Left lung (tissue), 14 donors: ENCODE measurements at places on chromosomes 3 and 15. TPM values are rescaled to one million over a fixed set of nuclear protein-coding genes. Genes with fewer than 3 reads are reported as not detected.
A peak's percentile ranks its signal among the peaks of the same experiment; 100 is the strongest.

DNA sequence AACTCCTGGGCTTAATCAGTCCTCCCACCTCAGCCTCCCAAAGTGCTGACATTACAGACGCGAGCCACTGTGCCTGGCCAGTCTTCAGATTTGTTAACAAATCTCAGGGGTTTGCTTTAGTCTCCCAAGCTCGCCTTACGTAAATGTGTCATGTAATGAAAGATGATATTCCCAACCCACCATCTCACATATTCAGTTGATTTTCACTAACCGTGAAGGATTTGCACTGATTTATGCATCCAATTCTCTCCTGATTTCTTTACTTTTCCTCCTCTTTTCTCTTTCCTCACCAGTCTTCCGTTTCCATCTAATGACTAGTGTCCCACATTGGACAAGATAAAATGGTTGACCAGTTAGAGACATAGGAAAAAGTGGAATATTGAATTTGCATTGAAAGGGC lies 72.6 kb downstream of the TCF12 start:
- no peak for DNase-seq

The PPM1M gene
- 29.6 TPM for polyA plus RNA-seq

DNA sequence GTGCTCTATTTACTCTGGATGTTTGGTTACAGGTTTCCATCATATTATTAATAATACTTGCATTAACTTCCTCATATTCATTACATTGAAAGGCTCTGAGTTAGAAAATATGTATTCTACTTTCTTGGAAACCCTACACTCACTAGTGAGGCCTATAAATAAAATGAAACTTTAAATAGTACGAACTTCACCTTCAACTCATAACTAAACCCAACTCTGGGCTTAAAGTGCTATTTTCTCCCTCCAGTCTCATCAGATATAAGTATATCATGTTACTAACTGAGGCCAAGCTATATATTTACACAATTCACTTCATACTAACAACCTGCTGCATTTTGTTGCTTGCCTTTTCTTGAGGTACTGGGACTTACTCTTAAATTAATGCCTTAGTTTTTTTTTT lies 306.7 kb downstream of the TIGIT start:
- DNase-seq = no peak

DNA sequence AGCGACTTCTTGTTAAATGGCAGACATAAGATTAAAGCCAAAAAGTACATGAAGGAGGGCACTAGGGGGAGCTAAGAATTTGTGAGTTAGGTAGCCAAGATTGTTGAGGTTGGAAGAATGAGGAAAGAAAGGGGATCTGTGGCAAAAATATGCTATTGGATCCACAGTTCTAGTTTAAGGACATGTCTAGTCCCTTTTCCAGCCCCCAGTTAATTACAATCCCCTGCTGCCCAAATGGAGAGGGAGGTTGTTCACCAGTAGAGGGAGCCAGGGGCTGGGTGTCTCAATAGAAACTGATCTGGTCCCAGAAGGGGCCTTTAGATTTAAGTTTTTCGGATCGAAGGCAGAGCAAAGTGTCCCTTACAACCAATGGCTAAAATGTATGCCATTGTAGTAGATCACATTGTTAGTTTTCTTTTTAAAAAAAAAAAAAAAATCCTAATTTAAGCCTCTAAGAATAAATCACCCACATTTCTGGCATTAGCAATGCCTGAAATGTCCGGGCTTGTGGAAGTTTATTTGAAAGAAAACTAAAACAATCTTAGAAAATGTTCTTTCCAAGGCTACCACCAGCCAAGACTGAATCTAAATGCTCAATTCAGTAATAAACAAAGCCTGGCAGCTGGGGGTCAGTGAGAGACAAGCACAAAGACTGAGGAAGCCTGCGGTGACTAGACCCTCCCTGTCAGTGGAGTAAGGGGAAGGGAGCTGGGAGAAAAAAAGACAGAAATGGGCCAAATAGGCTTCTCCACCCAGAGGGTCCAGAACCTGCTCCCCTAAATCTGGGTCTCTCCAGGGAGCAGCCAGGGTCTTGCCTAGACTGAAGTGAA lies 7.1 kb downstream of the COL8A1 start:
- DNase-seq = no peak

DNA sequence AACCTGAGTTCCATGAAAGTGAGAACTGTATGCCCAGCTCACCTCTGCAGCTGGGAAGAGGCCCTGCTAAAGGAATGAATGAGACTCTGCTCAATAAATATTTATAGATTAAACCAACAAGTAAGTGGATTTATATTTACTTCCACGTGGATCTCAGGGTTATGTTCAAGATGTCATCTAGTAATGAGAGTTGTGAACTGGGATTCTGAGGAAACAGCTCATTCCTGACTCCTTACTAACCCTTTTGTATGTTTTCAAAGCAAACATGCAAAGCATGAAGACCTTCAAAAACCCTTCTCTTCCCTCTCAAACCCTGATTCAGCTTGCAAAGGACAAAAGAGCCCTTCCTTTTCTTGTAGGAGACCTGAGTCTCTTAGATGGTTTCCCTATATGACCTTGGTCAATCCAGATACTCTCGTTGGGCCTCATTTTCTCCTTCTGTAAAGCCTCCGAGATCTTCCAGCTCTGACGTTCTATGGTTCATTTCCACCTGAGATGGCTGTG lies 53.4 kb downstream of the LSM3 start:
- no peak for DNase-seq

DNA sequence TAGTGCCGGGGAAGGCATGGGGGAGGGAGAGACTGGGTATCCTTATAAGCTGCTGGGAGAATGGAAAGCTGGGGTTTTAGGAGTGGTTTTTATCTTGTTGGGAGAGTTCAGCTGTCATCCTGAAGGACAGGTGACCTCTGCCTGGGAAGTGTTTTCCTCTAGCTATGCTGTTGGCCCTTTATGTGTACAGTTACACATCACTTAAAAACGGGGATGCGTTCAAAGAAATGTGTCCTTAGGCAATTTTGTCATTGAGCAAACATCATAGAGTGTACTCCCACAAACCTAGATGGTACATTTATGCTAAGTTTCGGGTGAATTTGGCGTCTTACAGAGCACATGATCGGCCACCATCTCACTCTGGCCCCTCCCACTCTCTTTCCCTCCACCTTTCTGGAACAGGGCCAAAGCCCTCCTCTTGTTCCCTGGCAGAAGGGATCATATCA lies 164.3 kb upstream of the NUDT16 start:
- no peak for DNase-seq

- DNase-seq = peak; percentile 12
These were observed 29.3 kb downstream of the LIMD1 start for GRCh38 chr3:45623846-45624245.

DNA sequence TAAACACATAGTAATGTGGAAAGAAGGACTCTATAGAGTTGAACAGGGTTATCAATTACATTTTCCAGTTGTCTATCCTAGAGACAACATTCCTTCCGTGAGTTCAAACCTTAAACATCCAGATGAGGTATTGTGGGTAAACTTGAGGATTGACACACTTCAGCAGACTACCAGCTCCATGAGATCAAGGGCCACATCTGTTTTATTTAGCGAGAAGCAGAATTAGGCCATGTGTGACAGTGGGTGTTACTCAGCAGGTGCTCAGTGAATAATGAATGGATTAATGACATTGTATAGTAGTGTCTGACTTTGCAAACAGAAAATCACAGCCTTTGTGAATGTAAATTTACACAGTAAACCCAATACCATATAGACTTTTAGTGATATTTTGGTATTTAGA lies 941.1 kb upstream of the CFAP20DC start:
- no peak for DNase-seq

The KLF15 gene
- 8.4 TPM for polyA plus RNA-seq

- DNase-seq = no peak
These were observed 22.3 kb downstream of the SEMA5B start for GRCh38 chr3:123005291-123005690.

The IL16 gene
- polyA plus RNA-seq = 14.2 TPM

The ITIH4 gene
- polyA plus RNA-seq = 7.7 TPM

GRCh38 chr3:67381667-67382272 lies 272.6 kb downstream of the SUCLG2 start:
- DNase-seq = no peak

DNA sequence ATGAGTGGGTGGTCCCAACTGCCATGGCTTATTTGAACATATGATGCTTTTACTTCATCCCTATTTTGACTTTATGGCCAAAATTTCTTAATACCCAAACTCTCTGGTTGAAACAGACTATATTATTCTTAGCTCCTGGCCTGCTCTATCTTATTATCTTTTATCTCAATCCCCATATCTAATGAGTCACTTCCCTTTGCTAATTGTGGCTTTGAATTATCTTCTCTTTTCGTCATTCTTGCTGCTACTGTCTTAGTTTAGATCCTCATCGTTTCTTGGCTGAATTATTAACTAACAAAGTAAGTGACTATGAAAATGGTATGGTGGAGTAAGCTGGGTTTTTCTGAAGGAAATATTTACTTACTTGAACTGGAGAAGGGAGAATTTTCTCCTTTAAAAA lies 28.2 kb upstream of the DNAJC19 start:
- no peak for DNase-seq

The IDH2 gene
- 114 TPM for polyA plus RNA-seq

GRCh38 chr15:71259866-71260265 lies 144.6 kb downstream of the THSD4 start:
- no peak for DNase-seq

DNA sequence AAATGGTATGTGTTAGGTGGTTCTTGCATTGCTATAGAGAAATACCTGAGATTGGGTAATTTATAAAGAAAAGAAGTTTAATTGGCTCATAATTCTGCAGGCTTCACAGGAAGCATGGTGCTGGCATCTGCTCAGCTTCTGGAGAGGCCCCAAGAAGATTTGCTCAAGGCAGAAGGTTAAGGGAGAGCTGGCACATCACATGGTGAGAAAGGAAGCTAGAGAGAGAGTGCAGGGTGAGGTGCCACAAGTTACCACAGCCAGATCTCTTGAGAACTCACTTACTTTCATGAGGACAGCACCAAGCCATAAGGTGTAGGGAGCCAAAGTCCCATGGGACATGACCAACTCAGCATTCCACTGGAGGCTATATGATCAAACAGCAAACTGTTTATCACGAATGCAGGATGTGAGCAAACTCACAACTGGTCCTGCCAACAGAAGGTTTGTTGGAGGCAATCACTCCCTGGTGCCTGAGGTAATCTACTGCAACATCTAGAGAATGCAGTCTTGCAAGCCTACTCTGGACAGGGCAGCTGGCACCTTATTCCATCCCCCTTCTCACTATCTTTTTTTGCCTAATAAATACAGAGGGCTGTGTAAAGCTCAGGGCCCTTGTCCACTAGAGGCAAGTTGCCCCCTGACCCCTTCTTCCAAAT lies 28.1 kb upstream of the CCR2 start:
- no peak for DNase-seq

DNA sequence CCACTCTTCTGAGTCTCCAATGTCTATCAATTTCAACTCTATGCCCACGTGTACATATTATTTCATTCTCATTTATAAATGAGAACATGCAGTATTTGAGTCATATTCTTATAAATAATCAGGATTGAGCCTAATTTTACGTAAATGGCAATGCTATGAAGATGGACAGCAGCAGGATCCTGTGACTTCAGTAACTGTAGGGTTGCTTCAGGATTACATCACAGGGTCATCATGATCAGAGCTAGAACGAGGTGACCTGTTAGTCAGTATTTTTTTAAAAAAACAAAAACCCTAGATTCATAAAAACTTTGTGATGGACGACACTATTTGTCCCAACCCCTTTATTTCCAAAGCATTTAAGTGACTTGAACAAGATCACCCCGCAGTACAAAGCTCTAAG lies 21.8 kb downstream of the SHC4 start:
- DNase-seq = no peak

DNA sequence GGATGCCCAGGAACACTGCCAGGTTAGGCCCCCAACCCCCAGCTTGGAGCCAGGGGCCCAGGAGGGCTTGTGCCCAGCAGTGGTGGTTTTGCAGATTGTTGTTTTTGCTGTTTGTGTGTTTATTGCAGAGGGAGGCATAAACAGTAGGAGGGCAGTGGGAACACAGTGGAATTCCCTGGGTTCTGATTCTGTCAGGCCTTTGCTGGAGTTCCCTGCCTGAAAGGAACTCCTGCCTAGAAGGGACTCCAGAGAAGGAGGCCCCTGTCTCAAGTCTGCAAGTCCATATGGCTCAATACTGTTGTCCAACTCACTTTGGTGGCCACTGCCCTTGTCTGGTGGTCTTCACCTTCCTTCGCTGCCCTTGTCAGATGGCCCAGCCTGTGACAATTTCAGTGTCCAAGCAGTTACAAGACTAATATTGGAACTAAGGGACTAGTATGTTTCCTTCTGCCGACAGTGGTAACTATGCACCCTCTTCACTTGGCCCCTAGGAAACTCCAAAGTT lies 47.4 kb upstream of the RAB6B start:
- no peak for DNase-seq

DNA sequence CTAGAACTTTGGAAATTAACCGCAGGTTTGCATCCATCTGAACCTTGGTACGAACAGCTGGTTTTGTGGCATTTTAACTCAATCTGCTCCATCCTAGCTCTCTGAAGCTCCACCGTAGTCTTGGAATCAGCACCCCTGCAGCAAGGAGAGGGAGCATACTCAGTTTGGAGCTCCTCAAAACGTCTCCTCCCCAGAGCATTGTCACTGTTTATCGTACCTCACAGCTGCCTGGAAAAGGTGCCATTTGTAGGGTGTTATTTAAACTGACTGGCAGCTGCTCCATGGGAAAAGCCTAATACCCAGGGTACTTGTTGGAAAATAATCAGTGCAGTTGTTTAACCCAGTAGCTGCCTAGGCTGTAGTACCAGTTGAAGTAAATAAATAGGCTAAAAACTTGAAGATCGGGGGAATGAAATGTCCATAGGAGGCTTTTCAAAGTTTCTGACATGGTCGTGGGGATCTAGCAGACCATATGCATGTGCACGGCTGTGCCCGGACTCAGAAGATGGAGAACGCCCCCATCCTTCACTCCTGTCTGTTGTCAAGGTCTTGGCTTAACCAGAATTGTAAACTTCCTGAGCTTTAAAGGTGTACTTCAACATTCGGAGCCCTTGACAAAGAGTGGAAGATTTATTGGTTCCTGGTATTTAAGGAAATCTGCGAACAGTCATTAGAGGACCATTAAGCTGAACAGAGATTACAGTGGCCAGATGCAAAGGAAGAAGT lies 43.9 kb downstream of the GHSR start:
- DNase-seq = no peak

The ITPKA gene
- 0.85 TPM for polyA plus RNA-seq

The CCDC71 gene
- 20.0 TPM for polyA plus RNA-seq

- no peak for DNase-seq
These were observed 161.6 kb upstream of the LRRC3B start for GRCh38 chr3:26460985-26461384.

GRCh38 chr3:43948013-43948412 lies 257.3 kb downstream of the ABHD5 start:
- DNase-seq = no peak

The MEIS2 gene
- polyA plus RNA-seq = 34.4 TPM

The CSPG5 gene
- 1.1 TPM for polyA plus RNA-seq

DNA sequence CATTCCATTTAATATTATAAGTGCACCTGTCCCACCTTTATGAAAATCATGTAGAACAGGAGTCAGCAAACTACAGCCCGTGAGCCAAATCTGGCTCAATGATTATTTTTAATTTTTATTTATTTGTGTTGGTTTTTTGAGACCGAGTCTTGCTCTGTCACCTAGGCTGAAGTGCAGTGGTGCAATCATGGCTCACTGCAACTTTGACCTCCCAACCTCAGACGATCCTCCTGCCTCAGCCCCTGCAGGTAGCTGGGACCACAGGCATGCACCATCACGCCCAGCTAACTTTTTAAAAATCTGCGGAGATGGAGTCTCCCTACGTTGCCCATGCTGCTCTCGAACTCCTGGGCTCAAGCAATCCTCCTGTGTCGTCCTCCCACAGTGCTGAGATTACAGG lies 42.0 kb downstream of the MYO1E start:
- no peak for DNase-seq
